ENCODE measurements at places on chromosomes 6 and 20.

DNA sequence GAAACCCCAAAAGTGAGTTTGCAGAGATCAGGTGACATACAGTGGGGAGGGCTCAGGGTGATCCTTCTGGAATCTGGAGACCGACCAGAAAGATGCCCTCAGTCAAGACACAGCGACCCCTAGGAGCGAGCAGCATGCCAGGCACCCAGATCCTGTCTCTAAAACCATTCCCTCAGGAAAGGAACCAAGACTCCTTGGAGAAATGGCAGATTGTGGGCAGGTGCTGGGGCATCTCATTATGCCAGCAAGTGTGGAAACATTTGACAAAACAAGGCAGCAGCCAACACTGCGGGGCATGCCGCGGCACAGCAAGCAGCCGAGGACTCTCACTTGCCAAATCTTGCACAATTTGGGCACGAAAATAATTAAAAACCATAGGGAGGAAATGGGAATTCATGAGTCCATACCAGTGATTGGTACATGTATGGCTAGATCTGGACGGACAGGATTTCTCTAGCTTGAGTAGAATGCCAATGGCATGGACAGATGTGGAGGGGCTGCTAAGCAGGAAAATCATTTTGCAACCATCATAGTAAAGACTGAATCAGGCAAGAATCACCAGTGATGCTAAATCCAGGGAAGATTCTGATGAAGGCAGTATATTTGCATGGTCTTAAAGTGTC is 76.9 kb downstream of the GINS1 start:
- peak; percentile 2 for DNase-seq

- DNase-seq: no peak
These were observed 15.8 kb downstream of the AARS2 start for GRCh38 chr6:44297063-44298038.

DNA sequence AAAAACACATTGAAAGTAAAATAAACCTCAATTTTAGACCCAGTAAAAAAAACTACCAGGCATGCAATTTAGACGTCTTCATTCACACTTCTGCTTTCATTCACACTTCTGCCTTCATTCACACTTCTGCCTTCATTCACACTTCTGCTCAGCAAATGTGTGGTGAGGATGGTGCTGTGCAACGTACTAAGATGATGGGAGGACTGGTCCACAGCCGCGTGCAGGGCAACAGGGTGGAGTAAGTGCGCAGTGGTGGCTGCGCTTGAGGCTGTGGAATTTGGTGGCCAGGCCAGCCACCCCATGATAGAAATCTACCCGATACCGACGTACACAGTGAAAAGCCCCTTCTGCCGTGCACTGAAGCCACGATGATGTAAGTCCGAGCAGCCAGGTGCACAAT is 114.3 kb upstream of the CD93 start:
- DNase-seq: no peak

GRCh38 chr20:47239719-47240067 is 116.8 kb downstream of the ZMYND8 start:
- DNase-seq: no peak

DNA sequence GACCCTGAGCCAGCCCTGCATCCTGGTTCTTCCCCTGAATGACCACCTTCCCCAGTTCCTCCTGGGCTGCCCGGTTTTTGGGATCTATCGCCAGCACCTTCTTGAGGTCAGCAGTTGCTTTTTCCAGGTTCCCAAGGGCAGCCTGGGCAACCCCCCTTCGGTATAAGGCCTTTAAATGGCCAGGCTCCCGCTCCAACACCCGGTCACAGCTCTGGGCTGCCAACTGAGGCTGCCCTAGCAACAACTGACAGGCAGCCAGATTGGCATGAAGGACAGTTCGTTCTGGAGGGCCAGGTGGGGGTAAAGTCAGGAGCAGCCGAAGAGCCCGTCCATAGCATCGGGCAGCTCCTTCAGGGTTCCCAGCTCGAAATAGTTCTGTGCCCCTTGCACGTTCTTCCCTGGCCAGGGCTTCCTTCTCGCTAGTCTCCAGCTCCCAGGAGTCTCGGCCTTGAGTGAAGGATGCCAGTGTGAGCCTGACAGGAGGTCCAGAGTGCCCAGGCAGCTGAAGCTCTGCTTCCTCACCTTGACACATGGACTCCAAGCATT is 778 bp upstream of the ATF6B start:
- DNase-seq: no peak

DNA sequence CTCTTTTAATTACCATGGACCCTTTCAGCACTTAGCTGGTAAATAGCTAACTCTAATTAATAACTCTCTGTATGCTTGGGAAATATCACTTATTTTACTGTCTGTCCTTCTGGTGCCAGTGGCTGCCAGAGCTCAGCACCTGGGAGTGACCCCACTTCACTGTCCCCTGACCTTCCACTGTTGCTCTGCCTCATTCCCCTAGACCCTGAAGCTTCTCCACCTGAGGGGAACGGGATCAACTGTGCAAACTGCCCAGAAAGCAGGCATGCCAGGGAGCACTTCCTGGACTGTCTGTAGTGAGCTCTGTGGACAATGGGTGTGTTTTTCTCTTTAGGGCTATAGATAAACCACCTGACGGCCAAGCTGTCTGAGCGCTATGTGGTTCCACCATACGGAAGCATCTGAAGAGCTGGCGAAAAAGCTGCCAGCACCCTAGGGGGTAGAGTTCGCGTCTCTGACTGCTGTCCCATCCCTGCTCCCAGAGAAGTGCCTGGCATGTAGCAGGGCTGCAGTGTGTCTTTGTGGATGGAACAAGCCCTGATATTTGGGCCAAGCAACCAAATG is 106.3 kb upstream of the FOXA2 start:
- no peak for DNase-seq

DNA sequence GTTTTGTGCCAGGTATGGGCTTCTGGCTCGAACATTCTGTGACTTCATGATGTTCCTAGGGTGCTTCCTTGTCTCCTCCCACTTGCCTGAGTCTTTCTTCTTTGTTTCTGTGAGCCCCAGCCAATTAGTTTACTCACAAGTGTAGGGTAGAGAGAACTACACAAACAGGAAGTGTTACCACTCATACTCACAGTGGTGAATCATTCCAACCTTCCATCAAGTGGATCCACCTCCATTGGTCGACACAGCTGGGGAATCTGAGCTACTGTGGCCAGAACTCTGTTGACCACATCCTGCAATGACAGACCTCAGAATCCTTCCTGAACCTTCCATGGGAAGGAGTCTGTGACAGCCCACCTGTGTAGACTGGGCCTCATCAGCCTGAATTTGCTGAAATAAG is 76.8 kb downstream of the UNC5CL start:
- DNase-seq: no peak

DNA sequence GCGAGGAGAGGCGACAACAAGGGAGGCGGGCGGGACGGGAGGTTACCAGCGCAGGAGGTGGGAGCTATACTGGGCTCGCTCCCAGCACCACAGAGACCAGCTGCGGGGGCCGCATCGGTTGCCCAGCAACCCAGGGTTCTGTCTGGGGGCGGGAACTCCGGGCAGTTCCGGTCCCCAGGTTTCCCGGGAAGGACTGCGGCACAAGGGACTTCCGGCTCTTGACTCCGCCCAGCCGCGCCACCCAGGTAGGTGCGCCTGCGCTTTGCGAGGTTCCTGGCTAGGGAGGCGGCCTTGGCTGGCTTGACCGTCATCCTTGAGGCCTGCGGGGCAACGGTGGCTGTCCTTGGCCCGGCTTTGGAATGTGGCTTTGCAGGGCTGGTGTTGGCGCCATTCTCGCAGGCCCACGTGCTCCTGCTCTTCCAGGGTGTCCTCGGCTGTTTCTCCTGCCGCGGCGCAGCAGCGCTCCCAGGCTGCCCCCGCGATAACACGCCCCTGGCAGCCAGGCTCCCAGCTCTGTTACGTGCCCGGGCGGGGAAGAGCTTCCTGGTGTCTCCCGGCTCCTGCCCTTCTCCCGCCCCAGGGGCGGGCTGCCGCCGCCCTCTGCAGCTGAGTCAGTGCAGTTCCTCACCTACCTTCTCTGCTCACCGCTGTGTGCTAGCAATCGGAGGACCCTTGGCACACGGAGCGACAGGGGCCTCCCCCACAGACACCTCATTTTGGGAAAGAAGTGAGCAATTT is at the start of gene RSPH3:
RSPH3 (minus strand) TSS at position 537 of the 738 bp plus-strand sequence. CDS start 652 bp downstream, outside the sequence.
- peak; percentile 96 for DNase-seq

GRCh38 chr20:22561965-22562577 is 22.3 kb downstream of the FOXA2 start:
- DNase-seq: no peak

- DNase-seq: no peak
These were observed 81.8 kb downstream of the IRF4 start for GRCh38 chr6:473356-473755.

DNA sequence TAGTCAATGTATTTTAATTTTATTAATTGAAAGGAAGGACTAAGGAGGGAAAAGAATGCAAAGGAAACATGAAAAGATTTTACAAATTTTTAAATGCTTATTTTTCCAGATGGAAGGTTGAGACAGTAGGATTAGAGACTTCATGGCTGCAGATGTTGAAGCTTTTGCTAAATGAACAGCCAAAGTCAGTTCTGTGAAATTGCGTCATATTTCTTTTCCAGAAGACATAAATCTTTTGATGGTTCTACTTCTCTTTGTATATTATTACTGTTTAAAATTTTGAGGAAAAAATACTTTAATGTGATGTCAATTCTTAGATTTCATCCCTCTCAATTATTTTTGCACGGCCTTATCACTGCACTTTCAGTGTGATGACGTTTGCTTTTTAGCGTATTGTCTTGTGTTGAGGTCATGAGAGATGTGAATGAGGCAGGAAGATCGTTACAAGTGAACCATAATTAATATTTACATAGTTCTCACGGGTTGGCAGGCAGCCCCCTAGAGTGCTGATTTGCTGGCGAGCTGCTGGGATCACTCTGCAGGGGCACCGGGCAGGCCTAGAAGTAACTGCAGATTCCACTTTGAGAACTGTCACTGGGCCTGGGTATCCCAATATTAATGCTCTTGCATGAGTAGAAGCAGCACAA is 158.1 kb downstream of the TBXT start:
- DNase-seq: no peak

DNA sequence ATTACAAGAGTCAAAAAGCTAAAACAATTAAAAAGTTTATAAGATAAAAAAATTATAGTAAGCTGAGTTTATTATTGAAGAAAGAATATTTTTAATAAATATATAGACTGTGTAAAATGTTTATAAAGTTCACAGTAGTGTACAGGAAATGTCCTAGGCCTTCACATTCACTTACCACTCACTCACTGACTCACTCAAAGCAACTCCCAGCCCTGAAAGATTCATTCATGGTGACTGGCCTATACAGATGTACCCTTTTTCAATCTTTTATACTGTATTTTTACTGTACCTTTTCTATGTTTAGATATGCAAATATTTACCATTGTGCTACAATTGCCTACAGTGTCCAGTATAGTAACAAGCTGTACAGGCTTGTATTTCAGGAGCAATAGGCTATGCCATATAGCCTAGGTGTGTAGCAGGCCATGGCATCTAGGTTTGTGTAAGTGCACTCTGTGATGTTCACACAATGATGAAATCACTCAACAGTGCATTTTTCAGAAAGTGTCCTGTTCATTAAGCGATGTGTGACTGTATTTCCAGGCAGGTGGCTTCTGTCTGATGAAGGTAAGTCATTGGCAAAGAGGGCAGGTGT is 130.2 kb downstream of the BTBD3 start:
- no peak for DNase-seq

- DNase-seq: no peak
These were observed 48.8 kb downstream of the NOX3 start for GRCh38 chr6:155406801-155407200.

DNA sequence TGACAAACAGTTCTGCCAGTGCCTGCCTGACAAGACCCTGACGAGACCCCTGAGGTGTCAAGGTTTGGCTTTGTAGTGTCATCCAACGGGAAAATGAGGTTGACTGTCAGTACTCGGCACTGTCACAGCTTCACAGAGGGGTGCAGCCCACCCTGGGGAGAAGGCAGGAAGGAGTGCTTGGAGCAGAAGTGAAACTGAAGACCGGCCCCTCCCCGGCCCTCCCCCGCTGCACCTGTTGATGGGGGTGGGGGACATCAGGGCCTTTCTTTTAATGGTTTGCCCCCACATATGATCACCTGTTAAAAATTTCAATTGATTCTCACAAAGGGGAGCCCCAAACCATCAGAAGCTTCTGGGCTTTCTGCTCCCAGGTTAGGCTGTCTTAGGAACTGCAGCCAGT is 6.8 kb downstream of the PMEPA1 start:
- no peak for DNase-seq

DNA sequence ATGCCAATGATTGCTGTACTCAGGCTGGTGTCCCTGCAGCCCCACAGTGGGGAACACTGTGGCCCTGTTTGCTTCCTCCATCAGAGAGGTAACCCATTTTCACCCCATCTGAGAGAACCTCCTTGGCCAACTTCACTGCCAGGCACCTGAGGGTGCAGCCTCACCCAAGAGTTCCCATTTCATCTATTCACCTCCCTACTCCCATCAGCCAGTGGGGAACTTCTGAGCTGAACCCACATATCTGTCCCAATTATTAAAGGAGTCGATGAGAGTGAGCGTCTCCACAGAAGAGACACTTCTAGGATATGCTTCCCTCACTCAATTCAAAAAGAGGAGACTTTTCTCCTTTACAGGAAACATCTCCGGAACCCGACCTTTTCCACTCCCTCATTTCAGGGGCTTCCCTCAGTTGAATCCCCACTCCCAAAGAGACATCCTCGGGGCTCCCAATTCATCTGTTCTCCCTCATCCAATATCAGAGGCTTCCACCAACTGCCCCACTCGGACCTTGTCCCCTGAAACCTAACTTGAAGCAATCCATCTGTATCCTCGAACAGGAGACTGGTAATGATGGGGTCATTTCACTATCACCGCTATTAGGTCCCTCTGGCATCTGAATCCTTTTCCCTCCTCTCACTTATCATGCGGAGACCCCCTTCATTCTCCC is 988 bp downstream of the UBE2V1 start:
- no peak for DNase-seq

DNA sequence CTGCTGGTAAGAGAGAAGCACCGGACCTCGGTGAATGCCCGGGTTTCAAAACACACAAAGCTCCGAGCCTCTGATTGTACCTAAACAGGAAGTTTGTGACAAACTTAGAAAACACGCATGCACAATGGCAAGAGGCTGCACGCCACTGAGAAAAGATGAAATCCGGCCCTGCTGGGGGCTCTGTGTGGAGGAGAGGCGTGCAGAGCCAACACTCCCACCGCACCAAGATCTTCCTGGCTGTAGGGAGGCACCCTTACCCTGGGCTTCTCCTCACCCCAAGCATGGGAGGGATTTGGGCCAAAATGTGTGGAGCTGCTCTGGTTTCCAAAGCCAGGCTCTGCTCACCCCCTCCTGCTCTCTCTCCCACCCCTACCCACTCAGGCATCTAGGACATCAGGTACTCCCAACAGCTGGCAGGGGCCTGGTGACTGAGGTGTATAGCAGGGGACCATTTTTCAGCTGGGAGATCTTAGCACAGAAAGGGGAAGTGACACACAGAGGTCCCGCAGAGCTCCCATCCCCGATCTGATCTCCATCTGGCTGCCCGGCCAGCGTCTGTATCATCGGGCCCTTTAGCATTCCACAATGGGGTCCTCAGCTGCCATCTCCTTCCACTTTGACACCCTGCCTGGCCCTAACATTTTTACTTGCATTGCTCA is 84.2 kb downstream of the TRERF1 start:
- DNase-seq: no peak
